C1 segment of cervical spinal cord (tissue), 14 donors: ENCODE measurements at places on chromosomes 13 and 19.

- DNase-seq, result no peak
Measured at GRCh38 chr19:19094513-19094912, 30.7 kb downstream of the SLC25A42 start.

DNA sequence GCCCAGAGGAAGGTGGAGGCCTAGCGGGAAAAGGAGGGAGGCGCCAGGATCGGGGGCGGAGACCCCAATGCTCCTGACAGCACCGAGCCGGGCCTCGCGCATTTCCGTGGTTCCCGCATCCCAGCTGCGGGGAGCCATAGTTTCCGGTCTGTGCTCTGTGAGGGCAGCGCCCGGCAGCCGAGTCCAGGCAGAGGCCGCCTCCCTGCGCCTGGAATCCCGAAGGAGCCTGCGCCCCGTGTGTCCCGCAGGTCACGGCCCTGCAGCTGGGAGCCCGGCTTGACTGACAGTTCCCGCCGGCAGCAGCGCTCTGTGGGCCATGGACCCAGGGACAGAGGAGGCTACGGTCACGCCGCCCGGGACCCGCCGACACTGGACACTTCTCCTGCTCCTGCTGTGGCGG is 74.6 kb upstream of the C13orf46 start:
- no peak for DNase-seq

- DNase-seq, result no peak
Measured at GRCh38 chr13:52933547-52934210, 85.2 kb upstream of the PCDH8 start.

DNA sequence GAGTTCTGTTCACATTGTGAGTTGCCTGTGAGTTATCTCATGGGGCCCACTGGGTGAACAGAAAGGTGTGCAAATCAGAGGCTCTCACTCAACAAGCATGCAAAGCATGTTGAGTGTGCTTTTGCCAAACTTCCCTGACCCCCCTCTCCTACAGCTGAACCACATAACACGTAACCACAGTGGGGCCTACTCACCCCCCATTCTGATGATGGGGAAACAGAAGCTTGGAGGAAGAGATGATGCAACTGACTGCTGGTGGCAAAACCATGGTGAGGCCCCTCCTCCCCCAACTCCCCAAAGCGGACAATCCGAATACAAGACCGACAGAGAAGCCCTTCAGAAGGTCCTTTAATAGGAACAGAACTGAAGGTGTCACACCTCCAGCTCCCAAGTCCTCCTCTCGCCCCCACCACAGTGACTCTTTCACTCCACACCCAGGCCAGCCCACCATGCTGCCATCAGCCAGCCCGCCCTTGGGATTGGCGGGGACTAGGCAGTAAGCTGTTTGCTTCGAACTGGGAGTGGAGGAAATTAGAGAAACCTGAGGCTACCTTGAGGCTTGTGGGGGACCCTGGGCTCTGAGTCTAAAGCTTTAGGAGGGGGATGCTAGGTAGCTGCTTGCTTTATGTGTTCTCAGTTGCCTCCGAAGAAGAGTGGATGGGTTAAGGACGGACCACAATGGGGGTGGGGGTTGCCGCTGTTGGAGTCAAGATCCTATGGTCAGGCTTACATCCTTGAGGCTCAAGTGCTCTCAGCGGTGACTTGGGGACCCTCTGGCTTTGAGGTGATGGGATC is 3.8 kb downstream of the ZNF784 start:
- no peak for DNase-seq

DNA sequence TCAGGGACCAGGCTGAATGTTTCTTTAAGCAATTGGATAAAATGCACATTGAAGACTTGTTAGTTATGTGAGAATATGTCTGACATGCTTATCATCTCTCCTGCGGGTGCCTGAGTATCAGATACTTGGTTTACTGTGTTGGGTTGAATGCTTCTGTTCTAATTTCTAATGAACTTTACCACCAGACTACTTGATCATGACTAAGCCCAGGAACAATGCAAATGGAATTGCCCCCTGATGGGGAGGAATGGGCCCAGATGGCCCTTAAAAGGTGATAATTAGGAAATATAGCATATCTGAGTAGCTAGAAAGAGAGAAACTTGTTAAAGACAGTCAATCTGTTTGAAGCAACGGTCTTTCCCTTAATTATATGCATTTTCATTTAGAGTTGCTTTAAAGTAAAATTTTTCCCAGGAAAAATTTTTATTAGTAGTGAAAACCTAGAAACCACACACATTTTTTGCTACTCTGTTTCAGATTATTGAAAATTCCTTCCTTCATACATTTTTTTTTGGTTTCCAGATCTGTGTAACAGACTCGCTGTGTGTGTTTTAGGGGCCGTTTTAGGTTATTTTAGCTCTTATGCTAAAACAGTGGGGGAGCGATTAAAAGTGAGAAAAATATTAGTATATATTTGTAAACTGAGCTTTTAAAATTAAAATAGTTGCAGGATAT is 186.6 kb downstream of the TM9SF2 start:
- DNase-seq, result no peak

DNA sequence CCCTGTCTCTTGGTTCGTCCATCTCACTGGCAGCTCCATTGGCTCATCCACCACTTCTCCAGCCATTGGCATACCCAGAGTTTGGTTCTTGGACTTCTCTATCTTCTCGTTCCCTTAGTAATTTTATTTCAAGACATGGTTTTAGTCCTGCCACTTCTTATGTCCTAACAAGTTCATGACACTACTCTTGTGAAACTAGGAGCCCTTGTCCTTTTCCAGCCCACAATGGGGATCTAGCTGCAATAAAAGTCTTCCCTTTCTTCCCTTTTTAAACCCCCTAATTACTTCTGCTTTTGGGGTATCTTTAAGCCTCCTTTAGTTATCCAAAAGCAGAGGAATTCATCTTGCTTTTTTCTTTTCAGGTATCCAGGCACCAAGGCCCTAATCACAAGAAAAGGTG is 2.9 kb upstream of the RCBTB2 start:
- no peak for DNase-seq

DNA sequence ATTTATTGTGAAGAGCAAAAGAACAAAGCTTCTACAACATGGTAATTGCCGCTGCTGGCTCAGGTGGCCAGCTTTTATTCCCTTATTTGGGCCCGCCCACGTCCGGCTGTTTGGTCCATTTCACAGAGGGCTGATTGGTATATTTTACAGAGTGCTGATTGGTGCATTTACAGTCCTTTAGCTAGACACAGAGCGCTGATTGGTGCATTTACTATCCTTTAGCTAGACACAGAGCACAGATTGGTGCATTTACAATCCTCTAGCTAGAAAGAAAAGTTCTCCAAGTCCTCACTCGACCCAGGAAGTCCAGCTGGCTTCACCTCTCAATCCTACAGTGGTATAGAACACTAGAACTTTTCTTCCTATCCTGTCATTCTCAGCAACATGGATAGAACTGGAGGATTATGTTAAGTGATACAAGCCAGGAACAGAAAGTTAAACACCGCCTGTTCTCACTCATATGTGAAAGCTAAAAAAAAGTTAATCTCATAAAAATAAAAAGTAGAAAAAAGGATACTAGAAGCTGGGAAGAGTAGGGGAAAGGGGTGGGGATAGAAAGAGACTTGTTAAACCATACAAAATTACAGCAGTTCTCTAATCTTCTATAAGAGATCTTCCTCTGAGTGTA is 33.6 kb upstream of the FARP1 start:
- DNase-seq, result no peak

GRCh38 chr19:39937094-39937720 is 2.8 kb upstream of the FCGBP start:
- no peak for DNase-seq

- DNase-seq, result no peak
Measured at GRCh38 chr13:43077461-43077860, 54.1 kb downstream of the DNAJC15 start.

- DNase-seq, result no peak
Measured at GRCh38 chr13:113759525-113760137, 605 bp downstream of the TMEM255B start.

DNA sequence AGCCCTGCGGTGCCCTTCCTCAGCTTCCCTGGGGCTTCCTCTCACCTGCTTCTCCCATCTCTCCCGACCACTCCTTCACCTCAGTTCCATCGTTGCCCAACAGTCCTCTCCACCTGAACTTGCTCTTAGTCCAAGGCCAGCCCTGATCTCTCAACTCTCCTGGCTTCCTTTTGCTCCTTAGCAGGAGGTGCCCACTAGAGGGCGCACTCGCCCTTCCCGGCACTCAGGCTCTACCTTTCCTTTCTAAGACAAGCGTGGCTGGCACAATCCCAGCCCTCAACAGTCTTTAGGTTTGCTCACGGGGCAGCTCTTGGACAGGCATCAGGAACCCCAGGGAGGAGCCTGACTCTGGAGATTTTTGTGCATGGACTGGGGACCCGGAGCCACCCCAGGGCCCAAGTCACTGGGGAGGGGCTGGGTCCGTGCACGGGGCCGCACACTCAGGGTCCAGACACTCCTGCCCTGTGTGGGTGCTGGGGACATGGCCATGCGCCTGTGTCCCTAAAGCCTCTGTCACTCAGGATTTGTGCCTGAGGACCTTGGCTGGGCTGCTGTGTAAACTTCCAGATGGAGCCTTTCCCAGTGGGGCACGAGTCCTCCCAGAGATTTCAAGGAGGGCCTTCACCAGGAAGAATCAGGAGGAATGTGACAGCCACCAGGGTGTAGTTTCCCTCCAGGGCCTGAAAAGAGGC is 12.1 kb upstream of the CEACAM8 start:
- DNase-seq, result peak; percentile 6

DNA sequence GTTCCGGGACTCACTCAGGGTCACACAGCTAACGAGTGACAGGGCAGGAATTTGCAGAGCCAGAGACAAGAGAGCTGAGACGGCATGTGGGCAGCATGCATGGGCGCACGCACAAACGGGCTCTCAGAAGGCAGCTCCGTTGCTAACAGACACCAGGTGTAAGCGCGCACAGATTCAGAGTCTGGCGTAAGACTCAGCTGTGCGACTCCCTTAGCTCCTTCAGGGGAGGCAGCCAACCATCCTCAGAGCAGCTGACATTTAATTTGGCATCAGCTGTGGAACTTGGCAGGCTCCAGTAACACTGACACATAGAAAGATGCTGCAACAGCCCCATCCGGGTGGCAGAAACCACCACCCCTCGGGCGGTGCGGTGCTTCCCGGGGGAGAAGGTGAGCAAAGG is 7.5 kb upstream of the TM6SF2 start:
- DNase-seq, result peak; percentile 24
